Stromal cell of bone marrow (primary cell): ENCODE measurements at places on chromosomes 2 and 18.

DNA sequence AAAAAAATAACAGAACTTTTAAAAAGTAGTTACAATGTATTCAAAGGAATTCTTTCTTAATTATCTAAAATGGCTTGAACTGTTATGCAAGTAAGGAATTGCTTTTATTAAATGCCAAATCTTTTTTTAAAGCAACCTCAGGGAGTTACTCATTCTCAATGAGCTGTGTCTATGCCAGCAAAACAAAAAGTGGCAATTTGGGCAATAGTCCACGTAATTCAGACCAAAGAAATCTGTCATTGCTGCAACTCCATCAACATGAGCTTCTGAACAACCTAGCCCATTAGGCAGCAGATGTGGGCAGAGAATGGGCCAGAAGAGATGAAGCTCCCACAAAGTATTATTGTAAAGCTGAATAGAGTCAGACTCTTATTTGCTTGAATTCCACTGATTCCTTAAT lies 118.4 kb downstream of the ALK start:
- DNase-seq: peak; percentile 38

GRCh38 chr18:56492136-56492535 lies 146.3 kb downstream of the TXNL1 start:
- DNase-seq: no peak

- no peak for DNase-seq
These were observed 8.2 kb downstream of the ZFP36L2 start for GRCh38 chr2:43218155-43218701.

GRCh38 chr2:68009526-68009925 lies 53.3 kb downstream of the C1D start:
- no peak for DNase-seq

DNA sequence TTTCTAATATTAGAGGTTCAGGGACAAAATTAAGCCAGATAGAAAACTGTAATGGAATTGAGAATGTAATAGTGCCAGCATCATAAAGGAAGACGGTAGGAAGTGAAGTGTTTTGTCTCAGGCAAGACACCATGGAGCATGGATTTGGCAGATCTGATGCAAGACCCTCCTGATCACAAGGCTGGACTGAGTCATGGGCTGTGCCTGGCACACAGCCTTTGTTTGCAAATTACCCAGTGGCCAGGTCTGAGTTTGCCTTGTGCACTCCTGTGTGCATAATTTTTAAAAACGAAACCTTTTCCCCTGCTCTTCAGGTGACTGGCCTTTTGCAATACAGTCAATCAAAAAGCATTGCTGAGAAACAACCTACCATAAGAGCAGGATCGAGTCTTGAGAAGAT lies 2.0 kb upstream of the UPP2 start:
- DNase-seq: peak; percentile 11

- no peak for DNase-seq
These were observed 214.0 kb upstream of the CCDC68 start for GRCh38 chr18:55173291-55173690.

DNA sequence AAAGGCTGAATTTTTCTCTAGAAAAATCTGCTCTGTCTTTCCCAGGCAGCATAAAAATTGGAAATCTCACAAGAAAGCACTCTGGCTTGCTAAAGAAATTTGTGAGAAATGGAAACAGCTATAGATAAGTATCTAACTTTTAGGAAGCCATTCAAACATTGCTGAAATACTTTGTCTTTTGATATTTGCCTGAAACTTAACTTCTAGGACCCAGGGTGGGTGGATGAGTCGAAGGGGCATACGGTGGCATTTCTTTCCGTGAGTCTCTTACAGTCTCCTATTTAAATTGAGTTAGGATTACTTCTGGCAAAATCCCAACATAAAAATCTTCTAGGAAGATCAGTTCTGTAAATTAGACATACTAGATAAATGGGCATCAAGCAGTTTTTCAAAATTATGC lies 532 bp upstream of the COL3A1 start:
- no peak for DNase-seq

DNA sequence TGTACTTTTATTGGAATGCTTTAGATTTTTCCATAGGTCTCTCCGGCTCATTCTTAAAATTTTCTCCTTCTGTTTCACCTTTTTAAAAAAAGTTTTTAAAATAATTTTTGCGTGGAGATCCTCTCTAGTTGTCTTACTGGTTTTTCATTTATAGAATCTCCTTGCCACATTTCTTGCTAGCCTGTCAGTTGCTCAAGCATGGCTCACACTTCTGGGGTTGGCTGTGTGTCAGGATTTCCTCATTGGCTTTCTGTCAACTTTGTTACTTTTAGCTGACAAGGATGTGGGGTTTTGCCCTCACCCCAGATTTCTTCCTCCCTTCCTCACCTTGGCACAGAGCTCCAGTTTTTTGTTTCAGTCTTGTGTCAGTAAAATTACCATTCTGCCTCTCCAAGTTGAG lies 124.6 kb downstream of the ZNF407 start:
- DNase-seq: peak; percentile 38

DNA sequence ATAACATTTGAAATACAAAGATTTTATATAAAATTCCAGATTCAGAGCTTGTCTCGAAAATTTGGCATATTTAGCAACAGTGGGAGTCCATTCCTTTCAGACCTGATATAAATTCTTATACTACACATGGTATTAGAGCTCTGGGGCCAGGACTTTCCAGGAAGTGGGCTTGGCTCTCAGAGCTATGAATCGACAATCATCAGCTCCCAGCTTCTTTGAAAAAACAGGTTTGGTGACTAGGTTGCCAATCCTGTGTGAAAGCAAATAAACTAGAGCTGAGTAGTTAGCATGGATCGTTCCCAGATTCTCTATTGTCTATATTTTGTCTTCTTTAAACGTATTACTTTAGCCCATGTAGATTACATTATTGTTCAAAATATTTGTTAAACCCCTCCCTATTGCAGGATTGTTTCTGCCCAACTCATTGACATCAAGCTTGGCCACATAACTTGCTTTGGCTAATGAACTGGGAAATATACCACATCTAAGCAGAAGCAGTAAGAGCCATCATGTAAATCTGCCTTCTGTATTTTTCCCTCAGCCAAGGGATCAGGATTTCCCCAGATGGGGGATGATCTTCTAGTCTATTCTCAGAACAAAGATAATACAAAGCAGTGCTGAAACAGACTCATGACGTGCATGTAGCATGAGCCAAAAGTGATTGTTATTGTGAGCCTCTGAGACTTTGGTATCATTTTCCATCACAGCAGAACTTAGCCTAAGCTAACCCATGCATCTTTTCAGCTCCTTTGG lies 105.4 kb downstream of the KCNH7 start:
- no peak for DNase-seq

DNA sequence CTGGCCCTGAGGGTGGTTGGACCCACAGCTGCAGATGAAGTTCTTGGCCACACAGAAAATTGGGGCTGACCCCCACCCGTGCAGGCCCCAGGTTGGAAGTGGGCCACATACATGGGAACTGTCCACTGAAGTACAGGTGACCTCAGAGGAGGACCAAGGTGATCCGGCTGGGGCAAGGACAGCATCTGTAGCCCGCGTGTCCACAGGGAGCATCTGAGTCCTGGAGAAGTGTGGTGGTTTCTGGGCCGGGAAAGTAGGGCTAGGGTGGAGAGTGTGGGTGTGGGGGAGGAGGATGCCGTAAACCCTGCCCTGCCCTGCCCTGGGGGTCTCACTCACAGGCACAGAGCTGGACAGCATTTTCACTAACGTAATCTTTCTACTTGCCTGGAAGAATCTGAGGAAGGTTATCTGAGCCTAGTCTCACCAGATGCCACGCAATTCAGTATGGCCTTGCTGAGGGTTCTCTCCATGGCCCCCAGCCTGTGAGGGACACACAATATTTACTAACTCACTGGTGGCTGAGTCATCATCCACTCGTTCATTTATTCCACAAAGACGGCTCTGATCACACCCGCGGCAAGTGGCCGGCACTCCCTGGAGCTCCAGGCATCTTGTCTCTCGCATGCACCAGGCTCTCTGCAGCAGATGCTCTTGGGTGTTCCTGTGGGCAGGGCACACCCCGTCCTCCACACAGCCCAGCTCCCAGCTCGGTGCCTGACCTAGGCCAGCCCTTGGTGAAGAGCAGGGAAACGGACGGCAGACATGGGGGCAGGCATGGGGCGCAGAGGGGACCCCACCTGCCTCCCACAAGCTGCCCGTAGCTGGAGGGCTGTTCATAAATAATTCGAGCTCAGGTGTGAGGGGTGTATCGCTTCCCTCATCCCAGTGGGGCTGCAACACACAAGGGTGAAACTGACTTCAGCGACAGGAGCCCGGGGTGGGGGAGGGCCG lies 51.2 kb downstream of the INHBB start:
- DNase-seq: no peak
